ENCODE measurements at places on chromosomes 3 and 15.

DNA sequence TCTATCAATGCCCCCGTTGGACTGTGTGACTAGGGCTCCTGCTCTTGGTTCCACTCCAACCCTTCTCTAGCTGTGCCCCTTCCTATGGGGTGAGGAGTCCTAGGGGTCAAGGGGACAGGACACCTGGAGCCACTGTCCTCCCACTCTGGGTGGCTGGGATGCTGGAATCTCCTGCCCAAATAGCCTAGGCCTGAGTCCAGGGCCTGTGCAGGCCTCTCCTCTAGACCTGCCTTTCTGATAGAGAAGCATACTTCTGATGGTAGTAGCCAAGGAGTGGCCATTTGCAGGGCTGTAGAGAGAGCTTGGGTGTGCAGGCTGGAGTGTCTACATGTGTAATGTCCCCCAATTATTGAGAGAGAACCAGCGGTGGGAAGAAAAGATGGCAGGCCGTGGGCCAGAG lies 54.2 kb downstream of the ITGA11 start:
- no peak for DNase-seq

GRCh38 chr15:26889298-26889898 lies 22.5 kb downstream of the GABRA5 start:
- peak; percentile 26 for DNase-seq

DNA sequence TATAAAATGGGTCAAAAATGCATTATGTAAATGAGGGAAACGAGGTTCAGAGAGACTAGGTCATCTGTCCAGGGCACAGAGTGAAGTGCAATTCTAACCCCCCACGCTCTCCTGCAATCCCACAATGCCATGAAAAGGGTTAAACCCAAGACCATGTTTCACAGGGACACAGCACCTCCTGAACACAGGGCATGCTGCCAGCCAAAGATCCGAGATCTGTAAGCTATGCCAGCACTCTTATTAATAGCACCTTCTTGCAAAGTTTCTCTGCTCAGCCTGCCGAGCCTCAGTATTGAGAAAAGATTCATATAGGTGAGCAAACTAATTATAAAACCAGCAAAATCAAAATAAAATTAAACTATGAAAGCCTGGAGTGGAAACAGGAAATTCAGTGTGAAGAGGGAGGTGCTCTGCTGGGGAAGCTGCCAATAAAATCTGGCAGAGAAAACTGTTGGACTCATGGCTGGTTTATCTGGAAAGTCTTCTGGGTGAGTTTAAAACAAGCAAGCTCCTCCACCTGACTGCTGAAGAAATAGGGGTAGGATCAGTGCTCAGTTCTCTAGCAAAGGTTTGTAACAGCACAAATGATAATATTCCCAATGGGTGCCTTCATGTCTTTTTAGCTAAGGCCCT lies 50.3 kb downstream of the LRIG1 start:
- no peak for DNase-seq

DNA sequence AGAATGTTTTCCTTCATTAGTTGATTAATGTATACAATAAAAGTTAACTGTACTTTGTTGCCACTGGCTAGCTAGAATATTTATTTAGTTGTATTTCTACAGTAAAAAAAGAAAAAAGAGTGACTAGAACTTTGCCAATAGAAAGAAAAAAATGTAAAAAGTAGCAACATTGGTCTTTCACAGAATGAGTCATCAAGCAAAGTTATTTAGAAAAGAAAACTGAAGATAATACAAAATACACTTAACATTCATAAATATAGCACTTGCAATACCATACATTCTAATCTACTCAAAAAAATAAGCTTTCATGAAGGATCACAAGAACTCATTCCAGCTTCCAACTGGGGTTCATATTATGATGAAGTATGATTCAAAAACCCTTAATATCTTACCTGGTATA lies 83.4 kb downstream of the AQR start:
- no peak for DNase-seq
